ENCODE measurements at places on chromosomes 7 and 10.

DNA sequence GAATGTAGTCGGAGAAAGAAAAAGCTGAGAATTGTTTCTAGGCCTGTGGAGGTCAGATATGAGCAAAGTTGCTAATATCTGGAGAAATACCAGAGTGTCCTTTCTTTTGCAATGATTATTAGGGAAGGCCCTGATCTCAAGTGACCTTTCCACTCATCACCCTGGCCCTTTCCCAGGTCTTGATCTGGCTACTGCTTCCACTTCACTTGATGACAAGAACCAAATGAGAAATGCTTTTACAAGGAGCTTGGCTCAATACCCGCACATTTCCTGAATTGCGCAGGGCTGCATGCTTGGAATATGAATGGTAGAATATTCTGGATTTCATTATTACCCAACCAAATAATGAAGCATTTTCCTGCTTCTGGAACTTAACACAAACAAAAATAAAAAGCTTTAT, 104.6 kb downstream of the ITGB8 start:
- no peak for DNase-seq

DNA sequence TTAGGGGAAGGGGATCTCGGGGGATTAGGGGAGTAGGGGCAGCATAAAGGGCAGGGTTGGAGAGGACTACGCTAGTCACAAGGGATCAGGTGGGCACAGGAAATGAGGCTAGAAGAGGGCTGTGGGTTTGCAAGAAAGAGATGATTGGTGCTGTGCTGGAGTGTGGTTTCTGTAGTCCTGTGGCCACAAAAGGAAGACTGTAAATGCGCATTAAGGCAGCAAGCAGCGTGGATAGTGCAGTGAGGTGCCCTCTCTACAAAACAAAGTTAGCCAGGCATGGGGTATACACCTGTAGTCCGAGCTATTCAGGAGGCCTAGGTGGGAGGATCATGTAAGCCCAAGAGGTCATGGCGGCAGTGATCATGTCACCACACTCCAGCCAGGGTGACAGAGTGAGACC, 212.1 kb downstream of the MLLT10 start:
- no peak for DNase-seq

- peak; percentile 65 for DNase-seq
Measured at GRCh38 chr7:150405584-150406311, 26.6 kb downstream of the ZNF775 start.

GRCh38 chr7:116557066-116557585, 32.3 kb downstream of the CAV1 start:
- DNase-seq = no peak

GRCh38 chr10:22323538-22324305, 2.8 kb downstream of the BMI1 start:
- DNase-seq = no peak

DNA sequence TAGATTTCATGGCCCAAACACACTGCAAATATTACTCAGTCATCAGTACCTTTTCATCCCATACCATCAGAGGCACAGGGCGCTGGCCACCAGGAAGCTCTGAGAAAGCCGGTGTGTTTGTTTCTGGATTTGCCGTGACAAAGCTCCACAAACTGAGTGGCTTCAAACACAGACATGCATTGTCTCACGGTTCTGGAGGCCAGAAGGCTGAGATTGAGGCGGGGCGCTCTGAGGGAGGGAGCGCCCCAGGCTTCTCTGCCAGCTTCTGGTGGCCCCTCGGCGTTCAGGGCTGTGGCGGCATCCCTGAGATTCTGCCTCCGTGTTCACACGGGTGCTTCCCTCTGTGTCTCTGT, 3.7 kb upstream of the TTYH3 start:
- no peak for DNase-seq

GRCh38 chr7:101218236-101219125, 516 bp downstream of the ZNHIT1 start:
- no peak for DNase-seq

GRCh38 chr7:48088559-48089045, 463 bp upstream of the UPP1 start:
- DNase-seq = no peak

DNA sequence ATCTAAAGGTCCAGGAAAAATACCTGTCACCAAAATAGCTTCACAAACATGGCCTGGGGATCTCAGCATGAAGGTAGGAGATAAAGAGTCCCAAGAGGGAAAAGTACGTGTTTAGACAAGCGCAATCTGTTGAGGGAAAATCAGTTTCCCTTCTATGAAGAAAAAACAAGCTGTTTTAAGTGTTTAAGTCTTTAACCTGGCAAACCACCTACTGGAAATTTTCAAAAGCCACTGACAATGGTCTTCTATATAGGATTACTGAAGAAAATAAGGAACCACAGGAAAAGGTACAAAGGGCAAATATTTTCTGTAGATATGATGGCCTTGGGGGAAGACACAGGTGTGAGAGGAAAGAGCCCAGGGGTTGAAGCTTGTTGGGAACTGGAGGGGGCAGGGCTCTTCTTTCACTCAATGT, 21.2 kb downstream of the ALDH18A1 start:
- DNase-seq = no peak

- no peak for DNase-seq
Measured at GRCh38 chr10:57844387-57844998, 423.2 kb downstream of the IPMK start.

GRCh38 chr7:47771336-47771989, 176.8 kb downstream of the PKD1L1 start:
- no peak for DNase-seq

GRCh38 chr7:103630318-103630717, 184.3 kb upstream of the SLC26A5 start:
- DNase-seq = no peak

DNA sequence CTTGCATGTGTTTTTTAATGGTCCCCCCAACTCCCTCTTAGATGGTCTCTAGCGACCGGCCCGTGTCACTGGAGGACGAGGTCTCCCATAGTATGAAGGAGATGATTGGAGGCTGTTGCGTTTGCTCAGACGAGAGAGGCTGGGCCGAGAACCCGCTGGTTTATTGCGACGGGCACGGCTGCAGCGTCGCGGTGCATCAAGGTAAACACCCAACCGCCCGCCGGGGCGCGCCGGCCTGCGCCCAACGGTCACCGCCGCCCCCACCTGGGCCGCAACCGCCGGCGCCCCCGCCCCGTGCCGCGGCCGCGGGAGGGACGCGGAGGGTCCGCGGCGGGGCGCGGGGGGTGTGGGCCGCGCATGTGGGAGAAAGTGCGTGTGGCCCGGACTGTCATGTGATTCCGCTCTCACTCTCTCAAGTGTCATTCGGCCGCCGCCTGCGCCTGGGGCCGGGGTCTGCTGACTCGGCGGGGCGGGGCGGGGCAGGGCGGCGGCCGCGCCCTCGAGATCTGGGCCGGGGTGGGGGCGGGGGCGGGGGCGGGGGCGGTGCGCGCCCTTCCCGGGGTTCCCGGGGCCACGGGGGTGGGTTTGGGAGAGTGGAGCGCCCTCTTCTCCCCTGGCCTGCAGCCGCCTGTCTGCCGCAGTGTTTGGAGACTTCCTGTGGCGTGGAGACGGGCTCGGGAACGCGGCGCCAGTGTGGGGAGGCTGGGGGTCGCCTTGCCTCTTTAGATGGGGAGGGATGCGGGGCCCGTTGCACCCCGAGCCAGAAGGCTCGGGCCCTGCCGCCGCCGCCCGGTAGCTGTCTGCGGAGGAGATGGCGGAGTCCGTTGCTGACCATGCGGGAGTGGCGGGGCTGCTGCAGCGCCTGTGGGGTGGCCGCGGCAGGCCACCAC, 817 bp downstream of the MLLT10 start:
- DNase-seq = peak; percentile 69

DNA sequence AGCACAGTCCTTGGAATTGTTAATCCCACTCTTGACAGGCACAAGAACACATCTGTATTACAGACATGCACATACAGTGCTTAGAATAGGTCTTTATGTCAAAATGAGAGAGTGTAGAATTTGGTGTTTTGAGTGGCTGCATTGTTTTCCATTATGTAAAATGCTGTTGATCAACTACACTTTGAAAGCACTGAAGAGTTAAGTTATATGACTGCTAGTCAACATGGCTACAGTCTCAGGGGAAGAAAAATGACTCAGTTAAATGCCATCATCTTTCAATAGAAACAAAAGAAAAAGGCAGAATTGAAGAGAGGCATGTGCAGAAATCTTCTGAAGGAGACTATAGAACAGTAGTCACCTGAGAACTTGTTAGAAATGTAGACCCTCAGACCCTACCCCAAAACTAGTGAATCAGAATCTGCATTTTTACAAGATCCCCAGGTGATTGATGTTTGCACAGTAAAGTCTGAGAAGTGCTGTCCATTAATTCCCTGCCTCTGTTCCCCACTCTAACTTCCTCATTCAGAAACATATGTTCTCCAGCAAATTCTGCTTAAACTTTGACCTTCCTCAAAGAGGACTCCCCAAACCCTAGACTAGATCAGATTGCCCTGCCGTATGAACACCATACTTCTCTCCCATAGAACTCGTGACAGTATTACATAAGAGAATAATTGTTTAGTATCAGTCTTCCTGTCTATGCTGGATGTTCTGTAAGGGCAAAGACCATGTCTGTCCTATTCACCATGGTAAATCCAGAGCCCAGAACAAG, 16.0 kb downstream of the SND1 start:
- no peak for DNase-seq

GRCh38 chr7:16836481-16836880, 31.7 kb upstream of the AGR2 start:
- no peak for DNase-seq

- no peak for DNase-seq
Measured at GRCh38 chr10:20811131-20811530, 86.0 kb downstream of the NEBL start.

DNA sequence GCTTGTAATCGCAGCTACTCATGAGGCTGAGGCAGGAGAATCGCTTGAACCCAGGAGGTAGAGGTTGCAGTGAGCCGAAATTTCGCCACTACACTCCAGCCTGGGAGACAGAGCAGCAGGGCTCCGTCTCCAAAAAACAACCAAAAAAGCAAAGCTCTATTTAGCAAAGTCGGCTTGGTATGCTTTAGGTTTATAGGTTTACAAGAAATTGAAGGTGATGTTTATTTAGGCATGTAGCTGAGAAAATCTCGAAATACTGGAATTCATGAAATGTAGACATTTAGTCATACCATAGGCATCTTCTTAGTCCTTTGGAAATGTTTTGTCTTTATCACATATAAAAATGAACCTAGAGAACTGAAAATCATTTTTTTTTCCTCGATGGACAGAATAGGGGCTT, 453.8 kb upstream of the ANKRD30A start:
- no peak for DNase-seq

GRCh38 chr10:83195021-83195420, 944.3 kb upstream of the GHITM start:
- no peak for DNase-seq

DNA sequence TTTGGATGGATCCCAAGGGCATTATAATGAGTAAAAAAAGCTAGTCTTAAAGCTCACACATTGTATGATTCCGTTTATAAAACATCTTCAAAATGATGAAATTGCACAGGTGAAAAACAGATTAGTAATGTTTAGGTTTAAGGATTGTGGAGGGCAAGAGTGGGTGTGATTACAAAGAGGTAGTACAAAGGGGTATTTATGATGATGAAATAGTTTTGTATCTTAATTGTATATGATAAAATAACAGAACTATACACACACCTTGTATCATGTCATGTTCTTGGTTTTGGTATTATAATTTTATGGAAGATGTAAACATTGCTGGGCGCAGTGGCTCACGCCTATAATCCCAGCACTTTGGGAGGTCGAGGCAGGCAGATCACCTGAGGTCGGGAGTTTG, 2.8 kb upstream of the SSC4D start:
- no peak for DNase-seq

DNA sequence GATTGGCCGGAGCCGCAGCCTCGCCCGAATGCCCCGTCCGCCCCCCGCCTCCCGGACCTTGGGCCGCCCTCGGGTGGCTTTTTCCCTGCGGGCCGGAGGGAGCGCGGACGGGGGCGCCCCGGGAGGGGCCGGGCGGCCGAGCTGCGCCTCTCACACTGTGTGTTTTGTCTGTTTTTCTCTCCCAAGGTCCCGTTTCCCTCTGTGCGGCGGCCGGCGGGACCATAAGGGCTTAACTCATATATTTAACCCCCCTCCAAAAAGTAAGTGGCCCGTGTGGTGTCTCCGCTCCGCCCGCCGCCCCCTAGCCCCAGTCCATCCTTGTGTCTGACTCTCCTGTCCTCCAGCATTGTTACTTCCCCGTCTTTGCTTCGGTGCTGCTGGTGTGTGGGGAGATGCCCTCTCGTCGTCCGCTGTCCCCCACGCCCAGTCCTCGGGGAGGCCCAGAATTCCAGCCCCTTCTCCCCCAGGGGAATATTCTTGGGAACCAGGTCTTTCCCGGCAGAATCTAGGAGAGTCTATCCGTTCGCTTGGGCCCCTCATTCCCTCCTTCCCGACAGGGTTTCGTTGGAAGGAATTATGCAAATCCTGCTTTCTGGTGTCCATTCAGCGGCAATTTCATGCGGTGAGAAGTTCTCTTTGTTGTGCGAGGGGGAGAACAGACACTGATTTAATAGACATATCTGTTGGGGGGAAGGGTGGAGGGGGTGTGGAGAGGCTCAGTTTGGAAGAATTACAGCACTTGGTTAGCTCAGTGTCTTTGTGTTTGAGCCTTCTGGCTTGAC, 1.3 kb downstream of the LCOR start:
- DNase-seq = peak; percentile 38

DNA sequence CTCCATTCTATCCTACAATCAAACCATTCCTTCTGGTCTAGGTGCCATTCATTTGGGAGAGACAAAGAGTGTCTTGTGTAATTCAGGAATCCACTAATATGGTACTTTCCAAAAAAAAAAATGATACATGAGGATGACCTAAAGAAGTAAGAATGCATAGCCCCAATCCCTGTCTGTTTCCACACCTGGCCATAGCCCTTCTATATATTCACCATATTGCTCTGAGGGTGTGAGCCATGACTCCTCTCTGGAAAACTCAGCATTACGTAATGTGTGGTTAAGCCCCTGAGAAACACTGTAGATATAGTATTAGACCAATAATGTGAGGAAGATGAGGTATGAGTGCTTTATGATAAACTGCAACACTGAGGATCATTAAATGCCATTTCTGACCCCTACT, 592.7 kb downstream of the INHBA start:
- no peak for DNase-seq

GRCh38 chr10:31749981-31750840, 178.4 kb downstream of the ARHGAP12 start:
- no peak for DNase-seq

- DNase-seq = peak; percentile 72
Measured at GRCh38 chr10:106711313-106711906, 453.1 kb downstream of the SORCS1 start.

- no peak for DNase-seq
Measured at GRCh38 chr10:16195178-16195769, 241.5 kb upstream of the PTER start.
